Fibroblast of the aortic adventitia (primary cell): ENCODE measurements at places on chromosomes 5 and 9.

DNA sequence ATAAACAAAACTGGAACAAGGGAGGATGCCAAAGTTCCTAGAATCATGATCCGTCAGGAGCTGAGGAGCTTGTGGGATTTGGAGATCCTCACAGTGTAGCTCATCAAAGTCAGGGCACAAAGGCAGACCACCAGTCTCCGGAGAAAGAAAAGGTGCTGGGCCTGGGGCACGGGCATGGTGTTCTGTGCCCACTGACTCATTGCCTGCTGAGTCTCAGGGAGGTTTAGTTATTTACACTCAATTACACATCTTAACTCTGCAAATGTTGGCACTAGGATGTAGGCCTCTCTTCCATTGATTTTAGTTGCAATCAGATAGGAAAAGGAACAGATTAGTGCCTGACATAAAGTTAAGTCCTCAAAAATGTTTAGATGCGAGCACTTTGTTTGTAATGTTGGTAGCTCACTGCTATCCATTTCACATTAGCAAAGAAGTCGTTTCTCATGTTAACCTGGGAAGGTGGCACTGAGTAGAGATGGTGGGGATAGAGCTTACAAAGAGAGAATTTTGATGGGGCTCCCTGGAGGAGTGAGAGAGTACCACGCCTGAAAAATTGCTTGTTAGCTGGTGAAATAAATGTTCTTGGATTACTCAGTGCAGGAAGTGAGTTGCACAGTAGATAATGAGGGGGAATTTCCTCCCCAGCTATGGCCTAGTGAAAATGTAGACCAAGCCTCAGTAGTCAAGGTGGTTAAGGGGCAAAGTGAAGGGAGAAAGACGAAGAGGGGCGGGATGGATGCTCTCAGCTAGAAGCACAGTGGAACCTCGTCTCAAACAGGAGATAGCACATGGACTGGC lies 109.5 kb upstream of the CD180 start:
- peak; percentile 51 for DNase-seq

GRCh38 chr5:41831155-41831554 lies 39.1 kb downstream of the OXCT1 start:
- no peak for DNase-seq

DNA sequence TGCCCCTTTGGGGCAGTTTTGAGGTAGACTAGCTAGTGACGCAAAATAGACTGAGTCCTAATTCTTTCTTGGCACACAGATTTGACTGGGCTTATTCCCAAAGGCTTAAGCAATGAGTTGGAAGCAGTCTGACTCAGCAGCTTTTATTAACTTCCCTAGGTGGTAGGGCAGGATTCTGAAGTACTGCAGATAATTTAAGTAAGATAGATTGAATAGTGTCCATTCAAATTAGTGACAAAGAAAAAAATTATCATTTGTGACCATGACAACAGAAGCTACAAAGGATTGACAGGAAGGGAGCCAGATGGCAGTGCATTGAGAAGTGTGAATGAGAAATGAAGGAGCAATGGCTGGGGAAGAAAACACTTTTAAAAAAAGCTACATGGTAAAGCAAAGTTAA lies 649.4 kb downstream of the CDH9 start:
- no peak for DNase-seq

- no peak for DNase-seq
Observed at GRCh38 chr9:84969084-84969483, 299.6 kb downstream of the NTRK2 start.

DNA sequence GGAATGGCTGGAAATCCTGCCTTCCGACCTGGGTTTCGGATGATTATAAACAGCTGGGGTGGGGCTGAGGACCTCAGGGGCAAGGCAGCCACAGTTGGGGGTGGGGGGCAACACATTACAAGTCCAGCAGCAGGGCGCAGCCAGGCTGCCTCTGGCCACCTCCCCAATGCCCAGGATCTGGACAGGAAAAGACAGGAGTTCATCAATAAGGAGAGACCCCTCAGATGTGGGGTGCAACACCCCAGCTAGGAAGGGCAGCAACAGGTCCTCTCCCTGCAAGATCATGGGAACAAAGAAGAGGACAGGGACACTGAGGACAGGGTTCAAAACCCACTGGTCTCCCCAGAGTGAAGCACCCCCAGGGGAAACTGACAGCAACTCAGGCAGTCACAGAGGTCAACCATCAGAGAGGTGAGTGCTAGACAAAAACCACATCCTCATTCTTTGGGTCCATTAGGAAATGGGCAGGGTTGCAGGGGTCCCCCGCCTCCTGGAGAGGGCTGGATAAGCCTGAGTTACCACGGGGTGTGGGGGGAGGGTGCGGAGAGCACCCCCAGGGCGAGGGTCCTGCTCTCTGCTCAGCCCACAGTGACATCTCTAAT lies 33.5 kb downstream of the SEMA4D start:
- DNase-seq, result no peak

- DNase-seq, result no peak
Observed at GRCh38 chr5:138936968-138937345, 61.8 kb upstream of the LRRTM2 start.

GRCh38 chr9:20476912-20477521 lies 145.3 kb downstream of the MLLT3 start:
- peak; percentile 71 for DNase-seq

DNA sequence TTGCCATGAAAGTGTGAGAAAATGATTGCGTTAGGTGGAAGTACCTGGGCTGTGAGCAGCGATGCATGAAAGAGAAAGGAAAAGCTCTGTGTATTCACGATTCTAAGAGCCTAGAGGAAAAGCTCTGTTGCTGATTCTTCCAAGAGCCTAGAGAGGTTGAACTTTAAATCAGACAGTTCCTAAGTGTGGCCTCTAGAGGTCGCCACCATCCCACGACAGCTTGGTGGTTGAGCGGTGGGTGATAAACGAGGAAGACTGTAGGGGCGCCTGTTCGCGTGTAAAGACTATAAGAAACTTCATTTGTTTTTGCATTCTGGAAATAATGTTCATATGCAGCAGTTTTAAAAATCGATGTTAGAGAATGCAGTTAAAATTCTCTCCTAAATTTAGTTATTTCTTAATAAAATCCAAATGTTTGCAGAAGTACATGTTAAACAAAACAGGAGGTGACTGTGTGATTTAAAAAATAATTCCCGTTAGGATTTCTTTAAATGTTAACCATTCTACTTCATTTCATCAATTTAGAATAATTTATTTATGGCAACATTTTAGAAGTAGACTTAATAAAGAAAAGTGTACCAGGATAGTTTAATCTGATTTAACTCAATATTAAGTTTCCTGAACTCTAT lies 107.7 kb downstream of the TENT4A start:
- DNase-seq, result peak; percentile 2

- no peak for DNase-seq
Observed at GRCh38 chr5:127805448-127805847, 102.3 kb downstream of the CCDC192 start.

DNA sequence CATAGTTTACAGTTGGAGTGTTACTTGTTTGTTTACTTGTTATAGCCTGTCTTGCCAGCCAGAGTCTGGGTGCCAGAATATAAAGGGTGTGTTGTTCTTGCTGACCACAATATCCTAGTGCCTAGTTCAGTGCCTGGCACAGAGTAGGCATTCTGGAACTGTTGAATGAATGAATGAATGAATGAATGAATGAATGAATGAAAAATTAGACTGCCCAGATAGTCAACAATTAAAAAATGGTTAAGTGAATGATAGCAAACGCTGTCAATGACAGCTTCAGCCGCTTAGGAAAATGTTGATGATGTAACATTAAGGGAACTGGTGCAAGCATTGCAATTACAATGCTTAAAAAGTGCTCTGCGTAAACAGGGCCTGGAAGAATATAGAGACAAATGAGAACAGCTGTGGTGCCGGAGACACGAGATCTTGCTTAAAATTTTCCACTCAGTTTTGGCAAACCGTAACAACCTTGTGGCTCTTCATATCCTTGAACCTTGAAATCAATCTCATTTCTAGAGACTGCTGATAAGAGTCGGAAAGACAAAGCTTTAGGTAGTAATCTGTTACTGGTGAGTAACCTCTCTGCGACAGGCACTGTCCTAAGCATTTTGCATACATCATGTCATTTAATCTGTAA lies 4.7 kb upstream of the TTLL11 start:
- peak; percentile 50 for DNase-seq

DNA sequence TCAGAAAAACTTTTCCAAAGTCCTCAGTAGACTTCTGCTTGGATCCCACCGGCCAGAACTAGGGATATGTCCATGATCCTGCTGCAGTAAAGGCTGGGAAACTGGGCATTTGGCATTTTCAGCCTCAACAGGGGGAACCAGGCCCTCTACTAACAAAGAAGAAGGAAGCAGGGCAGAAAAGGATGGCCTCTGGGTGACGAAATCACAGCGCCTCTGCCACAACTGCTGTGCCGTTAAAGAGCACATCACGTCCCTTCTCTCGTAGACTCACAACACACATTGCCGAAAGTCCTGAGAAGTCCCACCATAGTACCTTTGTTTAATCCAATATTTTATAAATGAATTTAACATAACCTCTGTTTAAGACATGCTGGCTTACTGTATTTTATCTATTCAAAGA lies 10.4 kb upstream of the AFAP1L1 start:
- DNase-seq, result no peak
